ENCODE measurements at places on chromosomes 12 and 14.

DNA sequence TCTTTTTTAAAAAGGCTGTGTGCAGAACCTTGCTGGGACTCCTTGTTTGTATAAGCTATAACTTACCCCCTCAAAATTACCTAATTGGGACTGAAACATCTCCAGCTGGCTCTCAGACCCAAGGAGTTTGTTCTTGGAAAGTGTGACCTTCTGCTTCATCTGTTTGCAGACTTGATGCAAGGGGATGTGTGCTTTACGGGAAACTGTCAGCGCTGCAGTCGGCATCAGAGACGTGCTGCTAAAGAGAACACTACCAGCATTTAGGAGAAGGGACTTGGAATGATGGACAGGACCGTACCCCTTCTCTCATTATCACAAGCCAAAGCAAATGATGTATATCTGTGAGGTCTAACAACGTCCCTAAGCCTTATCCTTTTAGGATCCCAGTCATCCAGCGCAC is 174.2 kb upstream of the PARP11 start:
- no peak for DNase-seq

- no peak for DNase-seq
Measured at GRCh38 chr14:60332869-60333268, 83.8 kb downstream of the PPM1A start.

DNA sequence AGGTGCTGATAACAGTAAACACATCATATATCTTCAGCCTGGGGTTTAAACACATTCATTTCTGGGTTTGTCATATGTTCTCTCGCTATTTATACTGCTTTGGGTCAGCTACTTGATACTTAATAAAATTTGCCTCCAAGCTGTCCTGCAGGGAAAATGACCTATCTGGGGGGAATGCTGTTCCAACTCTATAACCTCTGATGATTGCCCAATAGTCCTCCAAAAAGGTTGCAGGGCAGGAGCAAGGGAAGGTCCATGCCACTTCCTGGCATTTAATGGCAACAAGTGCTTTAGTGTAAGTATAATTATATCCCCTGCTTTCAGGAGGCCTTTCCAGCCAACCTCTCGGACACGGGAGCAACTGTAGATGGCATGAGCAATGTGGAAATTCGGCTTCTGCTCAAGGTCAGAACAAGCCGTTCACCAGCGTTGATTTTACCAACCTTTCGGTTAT is 198.0 kb upstream of the EEA1 start:
- DNase-seq = no peak

- no peak for DNase-seq
Measured at GRCh38 chr12:104864668-104865067, 93.4 kb downstream of the SLC41A2 start.

DNA sequence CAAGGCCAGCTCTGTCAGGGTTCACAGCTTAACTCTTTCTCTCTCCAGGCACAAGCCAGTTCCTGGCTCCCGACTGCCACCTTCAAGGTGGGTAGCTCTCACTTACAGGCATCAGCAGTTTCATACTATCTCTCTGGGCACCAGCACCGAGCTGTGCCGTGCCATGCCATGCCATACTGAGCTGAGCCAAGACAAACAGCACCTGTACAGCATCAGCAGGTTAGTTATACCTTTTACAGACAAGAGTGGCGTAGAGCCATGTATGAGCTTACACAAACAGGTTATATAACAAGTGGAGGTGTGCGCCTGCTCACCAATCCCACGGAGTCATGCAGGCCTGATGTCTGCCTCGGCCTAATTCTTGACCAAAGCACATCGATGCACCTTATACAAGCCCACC is 1098.7 kb downstream of the AACS start:
- DNase-seq = no peak

GRCh38 chr14:97267509-97267908 is 470.3 kb downstream of the VRK1 start:
- no peak for DNase-seq

- no peak for DNase-seq
Measured at GRCh38 chr12:120266180-120266870, 795 bp upstream of the PXN start.

- no peak for DNase-seq
Measured at GRCh38 chr12:79938843-79939242, 3.9 kb upstream of the PPP1R12A start.

GRCh38 chr14:104107101-104107581 is 21.6 kb downstream of the ASPG start:
- no peak for DNase-seq

- no peak for DNase-seq
Measured at GRCh38 chr12:115370650-115371049, 686.7 kb upstream of the TBX3 start.

GRCh38 chr12:75816897-75817296 is 214.7 kb downstream of the PHLDA1 start:
- no peak for DNase-seq

DNA sequence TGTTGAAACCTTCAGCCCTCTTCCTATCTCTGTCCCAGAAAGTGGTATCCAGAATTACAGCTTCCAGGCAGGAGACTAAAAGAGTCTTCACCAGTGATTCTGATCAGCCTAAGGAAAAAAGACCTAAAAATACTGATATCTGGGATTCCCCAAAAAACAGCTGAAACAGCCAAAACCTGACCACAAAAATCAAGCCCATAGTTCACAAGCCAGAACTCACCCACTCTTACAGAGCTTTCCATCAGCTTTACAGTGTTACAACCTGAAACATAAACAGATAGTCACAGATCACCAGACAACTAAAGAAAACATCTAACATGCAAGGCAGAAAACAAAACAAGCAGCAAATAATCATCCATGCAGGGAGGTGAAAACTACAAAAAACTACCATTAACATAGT is 26.0 kb upstream of the TSPAN8 start:
- no peak for DNase-seq

GRCh38 chr12:123050913-123051312 is 70.4 kb downstream of the ARL6IP4 start:
- DNase-seq = no peak

DNA sequence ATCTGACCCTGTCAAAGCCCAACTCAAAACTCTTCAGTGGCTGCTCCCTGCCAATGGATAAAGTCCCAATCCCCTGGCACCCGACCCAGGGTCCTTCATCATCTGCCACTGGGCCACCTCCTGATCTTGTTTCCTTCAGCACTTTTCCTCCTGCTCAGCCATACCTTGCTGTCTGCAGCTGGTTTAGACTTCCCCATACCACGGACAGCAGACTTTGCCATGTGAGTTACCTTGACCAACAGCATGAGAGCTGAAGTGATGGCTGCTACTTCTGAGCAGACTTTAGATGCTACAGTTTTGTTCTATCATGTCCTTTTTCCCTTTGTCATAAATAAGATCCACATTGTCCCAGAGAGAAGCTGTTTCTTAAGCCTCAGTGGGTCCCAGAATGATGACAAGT is 33.3 kb upstream of the STON2 start:
- no peak for DNase-seq

GRCh38 chr12:11630046-11630706 is 19.3 kb upstream of the ETV6 start:
- no peak for DNase-seq

GRCh38 chr12:76083246-76083903 is 1.1 kb downstream of the NAP1L1 start:
- DNase-seq = no peak

- no peak for DNase-seq
Measured at GRCh38 chr14:102222009-102222575, 82.4 kb downstream of the WDR20 start.

DNA sequence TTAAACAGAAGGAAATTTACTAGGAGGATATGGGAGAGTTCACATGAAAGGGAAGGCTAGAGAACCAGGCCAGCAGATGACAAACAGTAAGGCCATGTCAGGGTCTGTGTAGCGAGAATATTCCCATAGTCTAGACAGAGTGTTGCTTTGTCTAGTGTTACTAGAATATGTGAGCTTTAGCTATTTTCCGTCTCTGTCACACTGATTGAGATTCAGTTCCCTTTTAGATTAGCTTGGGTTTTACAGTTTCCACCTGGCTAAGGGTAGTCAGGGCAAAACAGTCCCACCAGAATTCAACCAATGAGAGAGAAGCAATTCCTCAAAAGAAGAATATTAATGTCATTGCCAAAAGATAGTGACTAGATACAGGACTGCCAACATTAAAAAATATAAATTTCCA is 82.8 kb upstream of the MDM1 start:
- no peak for DNase-seq

- DNase-seq = no peak
Measured at GRCh38 chr14:64421166-64421565, 33.0 kb downstream of the MTHFD1 start.

- no peak for DNase-seq
Measured at GRCh38 chr12:18165889-18166288, 75.9 kb upstream of the RERGL start.

DNA sequence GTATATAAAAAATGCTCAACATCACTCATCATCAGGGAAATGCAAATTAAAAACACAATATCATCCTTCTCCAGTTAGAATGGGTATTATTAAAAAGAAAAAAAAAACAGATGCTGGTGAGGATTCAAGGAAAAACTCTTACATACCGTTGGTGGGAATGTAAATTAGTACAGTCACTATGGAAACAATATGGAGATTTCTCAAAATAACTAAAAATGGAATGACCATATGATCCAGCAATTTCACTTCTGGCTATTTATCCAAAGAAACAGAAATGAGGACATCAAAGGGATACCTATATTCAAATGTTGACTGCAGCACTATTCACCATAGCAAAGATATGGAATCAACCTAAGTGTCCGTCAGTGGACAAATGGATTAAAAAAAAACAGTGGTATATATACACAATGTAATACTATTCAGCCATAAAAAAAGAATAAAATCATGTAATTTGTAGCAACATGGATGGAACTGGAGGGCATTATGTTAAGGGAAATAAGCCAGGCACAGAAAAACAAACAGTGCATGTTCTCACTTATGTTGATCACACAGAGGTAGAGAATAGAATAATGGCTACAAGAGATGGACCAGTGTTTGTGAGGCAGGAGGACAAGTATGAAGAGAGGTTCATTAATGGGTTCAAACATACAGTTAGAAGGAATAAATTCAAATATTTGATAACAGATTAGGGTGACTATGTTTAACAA is 14.4 kb upstream of the PRR4 start:
- DNase-seq = no peak

GRCh38 chr12:10194160-10194670 is 15.4 kb downstream of the TMEM52B start:
- no peak for DNase-seq

DNA sequence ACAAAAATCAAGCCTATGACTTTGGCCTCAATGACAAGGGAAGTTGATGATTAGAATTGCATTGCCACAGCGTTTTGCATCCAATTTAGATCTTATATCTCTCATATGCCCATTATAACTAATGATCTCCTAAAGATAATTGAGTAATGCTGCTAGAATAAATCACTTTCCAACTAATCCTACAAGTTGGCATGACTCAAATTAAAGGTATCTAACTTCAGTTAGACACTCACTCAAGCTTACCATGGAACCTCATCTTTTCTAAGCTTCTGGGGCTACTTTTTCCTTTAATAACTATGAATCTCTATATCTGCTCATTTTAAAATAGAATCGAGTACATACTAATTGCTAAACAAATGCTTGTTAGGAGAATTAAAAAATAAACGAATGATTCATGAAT is 427.8 kb downstream of the BTG1 start:
- no peak for DNase-seq

GRCh38 chr12:99981639-99982190 is 3.0 kb downstream of the ANKS1B start:
- no peak for DNase-seq

GRCh38 chr12:12719496-12719895 is 2.3 kb downstream of the CDKN1B start:
- DNase-seq = no peak

- DNase-seq = no peak
Measured at GRCh38 chr14:22838631-22839041, 2.3 kb downstream of the MMP14 start.

DNA sequence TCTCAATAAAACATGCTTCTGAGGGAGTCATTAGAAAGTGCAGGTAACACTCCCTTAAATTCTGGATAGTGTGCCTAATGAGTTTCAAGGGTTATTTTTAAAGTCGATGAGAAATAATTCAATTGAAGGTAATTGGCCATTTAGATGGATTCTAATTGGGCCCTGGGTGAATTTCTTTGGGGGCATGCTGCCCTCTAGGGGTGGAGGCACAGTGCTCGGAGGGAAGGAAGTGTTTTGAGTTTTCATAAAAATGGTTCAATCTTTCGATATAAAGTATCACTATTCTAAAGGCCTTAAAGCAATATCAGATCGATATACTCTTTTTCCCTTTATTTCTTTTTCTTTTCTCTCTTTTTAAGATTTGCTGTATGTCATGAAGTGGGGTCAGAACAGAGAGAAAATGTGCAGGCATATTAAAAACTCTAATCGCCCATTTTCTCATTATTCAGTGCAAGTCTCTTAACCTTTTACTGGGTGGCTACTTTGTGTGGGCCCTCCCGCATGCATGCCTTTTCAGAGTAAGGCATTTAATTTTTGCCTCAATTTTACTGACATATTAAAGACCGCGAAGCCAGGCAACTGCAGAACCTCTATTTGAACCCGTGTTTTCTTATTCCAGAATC is 25.5 kb downstream of the NKX2-8 start:
- no peak for DNase-seq

- DNase-seq = no peak
Measured at GRCh38 chr12:15020156-15020555, 47.3 kb downstream of the PDE6H start.

GRCh38 chr14:101235335-101236103 is 325.8 kb upstream of the DIO3 start:
- peak; percentile 49 for DNase-seq

GRCh38 chr12:112837629-112838197 is 46.2 kb downstream of the RPH3A start:
- no peak for DNase-seq

GRCh38 chr14:96170961-96171592 is 33.6 kb upstream of the BDKRB2 start:
- no peak for DNase-seq

DNA sequence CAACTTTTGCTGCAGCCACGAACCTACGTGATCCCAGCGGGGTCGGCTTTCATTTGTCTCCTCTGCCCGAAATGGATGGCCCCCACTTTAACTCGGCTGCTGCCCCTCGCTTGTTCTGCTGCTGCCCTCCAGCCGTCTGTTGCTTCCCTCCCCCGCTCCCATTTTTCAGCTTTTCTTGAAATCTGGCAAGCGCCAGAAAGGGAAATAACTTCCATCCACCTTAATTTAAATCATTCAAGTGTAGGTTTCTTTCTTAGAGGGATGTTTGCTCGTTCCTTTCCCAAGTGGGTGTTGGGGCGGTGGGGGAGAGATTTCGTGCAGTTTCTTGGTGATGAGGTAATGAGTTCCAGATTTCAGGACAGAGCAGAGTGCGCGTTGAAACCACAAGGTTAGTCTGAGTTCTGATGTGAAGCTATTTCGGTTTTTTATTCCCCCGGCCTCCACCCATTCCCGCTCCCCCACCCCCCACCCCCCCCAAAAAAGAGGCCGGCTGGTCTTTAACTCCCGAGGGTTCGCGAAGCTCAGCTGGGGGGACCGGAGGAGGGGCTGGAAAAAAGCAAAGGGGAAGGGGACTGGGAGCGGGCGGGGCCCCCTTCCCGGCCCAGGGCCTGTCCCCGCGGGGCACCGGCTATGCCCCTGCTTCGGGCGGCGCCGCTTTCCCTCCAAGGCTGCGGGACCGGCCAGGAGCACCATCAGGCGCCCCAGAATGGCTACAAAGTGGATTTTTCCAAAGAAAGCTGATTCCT is 2.2 kb upstream of the ZFP36L1 start:
- no peak for DNase-seq

GRCh38 chr12:124399622-124400021 is 104.7 kb downstream of the RFLNA start:
- DNase-seq = no peak

GRCh38 chr12:53192531-53193021 is 11.9 kb upstream of the CSAD start:
- no peak for DNase-seq

- DNase-seq = no peak
Measured at GRCh38 chr14:96756745-96757144, 40.4 kb upstream of the VRK1 start.

All from hypothalamus (tissue), 51 donors.